ENCODE measurements at places on chromosomes 5 and 9.

GRCh38 chr5:21810737-21811316, 1042.3 kb downstream of the CDH12 start:
- no peak for DNase-seq

GRCh38 chr9:129252937-129253802, 75.1 kb upstream of the IER5L start:
- no peak for DNase-seq

DNA sequence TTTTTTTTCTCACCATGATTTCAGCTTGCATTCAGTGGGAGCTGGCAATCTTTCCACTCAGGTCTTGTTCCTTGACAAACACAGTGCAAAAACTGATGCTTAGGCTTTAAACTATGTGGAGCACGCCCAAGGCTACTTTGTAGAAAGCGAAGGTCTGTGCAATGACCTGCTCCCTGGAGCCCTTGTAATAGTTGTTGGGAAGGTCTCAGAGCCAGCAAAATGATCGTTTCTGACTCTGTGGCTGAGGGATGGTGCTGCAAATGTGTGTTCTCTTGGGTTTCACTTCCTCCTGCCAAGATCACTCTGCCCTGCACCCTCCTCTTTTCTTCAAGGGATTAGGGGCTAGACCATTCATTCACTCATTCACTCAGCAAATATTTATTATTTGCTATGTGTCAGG, 249.7 kb upstream of the MAP3K1 start:
- no peak for DNase-seq

GRCh38 chr5:77851176-77852067, 75.3 kb upstream of the TBCA start:
- no peak for DNase-seq

GRCh38 chr9:18611971-18612370, 138.0 kb downstream of the ADAMTSL1 start:
- no peak for DNase-seq

DNA sequence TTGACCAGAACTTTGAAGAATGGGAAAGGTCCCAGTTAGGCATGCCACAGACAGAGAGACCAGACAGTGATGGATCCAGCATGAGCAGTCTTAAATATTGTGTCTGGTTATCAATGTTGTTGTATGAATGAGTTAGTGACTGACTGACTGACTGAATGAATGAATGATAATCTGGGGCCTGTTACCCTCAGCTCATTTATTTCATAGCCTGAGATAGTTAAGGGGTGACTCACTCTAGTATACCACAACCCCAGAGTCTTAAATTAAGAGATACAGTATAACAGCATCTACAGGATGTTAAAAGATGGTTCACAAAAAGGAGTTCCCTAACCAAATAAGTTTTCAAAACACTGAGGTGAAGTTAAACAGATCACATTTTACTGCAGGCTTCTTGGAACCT, 133.5 kb downstream of the SGCD start:
- DNase-seq, result no peak

- peak; percentile 22 for DNase-seq
Measured at GRCh38 chr5:178590141-178590923, at the start of gene COL23A1. Gene COL23A1 (minus strand): TSS chr5:178590393.

GRCh38 chr9:89596937-89597555, 7.8 kb upstream of the GADD45G start:
- no peak for DNase-seq

DNA sequence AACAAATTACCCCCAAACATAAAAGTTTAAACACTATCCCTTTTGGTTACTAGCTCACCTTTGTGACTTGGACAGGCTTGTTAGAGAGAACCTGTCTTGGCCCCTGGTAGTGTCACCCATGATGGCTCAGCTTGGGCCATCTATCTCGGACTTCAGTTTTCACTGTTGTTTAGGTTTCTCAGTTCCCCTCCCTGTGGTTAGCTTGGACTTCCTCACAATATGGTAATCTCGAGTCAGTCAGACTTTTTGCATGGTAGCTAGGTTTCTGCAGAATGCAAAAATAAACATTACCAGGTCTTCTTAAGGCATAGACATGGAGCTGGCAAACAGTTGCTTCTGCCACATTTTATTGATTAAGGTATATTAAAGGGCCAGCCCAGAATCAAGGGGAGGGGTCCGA, 324.3 kb upstream of the RORB start:
- DNase-seq, result no peak

- DNase-seq, result no peak
Measured at GRCh38 chr9:69981686-69982445, 61.8 kb upstream of the MAMDC2 start.

- no peak for DNase-seq
Measured at GRCh38 chr5:56512313-56512996, 279.3 kb upstream of the ANKRD55 start.

GRCh38 chr5:141709699-141710267, 27.8 kb upstream of the ARAP3 start:
- DNase-seq, result no peak

DNA sequence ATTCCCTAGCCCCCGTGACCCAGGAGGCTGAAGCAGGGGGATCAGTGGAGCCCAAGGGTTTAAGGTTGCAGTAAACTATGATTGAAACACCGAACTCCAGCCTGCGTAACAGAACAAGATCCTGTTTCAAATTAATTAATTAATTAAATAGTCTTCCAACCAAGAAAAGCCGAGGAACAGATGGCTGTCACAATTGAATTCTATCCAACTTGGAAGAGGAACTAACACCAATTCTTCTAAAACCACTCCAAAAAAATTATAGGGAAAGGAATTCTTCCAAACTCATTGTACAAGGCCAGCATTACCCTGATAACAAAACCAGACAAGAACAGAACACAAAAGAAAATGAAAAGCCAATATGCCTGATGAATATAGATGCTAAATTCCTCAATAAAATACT, 43.4 kb upstream of the RGS7BP start:
- no peak for DNase-seq

DNA sequence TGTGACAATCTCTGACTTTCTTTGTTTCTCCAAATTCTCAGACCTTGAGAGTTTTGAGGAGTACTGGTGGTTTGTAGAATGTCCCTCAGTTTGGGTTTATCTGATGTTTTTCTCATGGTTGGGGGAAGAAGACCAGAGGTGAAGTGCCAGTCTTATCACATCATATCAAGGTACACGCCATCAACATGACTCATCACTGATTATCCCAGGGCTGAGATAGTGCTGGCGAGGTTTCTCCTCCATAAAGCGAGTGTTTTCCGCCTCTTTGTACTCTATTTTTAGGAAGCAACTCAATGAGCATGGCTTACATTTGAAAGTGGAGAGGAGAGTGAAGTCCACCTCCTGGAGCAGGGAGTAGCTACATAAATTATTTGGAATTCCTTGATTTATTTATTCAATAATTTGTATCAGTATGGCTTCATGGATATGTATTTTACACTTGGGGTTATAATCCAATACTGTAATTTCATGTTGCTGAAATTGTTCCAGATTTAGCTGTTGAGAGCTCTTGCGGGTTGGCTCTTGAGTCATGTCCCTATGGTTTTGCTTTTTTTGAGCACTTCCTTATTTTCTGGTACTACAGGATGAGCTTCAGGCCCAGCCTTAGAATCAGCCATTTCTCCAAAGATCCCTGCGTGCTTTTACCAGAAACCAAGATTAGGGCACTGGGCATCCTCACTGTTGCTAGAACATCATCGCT, 23.9 kb downstream of the DCANP1 start:
- DNase-seq, result no peak

- no peak for DNase-seq
Measured at GRCh38 chr5:170421826-170422225, 32.7 kb upstream of the KCNMB1 start.

DNA sequence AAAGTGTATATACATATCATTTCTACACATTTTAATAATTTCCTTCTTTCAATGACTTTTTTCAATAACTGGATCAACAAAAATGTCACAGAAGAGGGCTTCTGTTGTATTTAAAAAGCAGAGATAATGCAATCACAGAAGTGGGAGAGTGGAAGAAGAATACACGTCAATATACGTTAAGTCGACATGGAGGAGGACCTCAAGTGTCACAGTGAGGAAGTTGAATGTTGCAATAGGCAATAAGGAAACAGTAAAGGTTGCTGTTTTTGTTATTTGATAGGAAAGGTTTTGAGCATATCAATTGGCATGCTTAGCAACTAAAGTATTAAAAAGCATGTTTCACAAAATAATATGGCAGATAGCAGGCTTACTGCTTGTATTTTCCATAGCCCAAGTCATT, 184.0 kb upstream of the NR4A3 start:
- no peak for DNase-seq

DNA sequence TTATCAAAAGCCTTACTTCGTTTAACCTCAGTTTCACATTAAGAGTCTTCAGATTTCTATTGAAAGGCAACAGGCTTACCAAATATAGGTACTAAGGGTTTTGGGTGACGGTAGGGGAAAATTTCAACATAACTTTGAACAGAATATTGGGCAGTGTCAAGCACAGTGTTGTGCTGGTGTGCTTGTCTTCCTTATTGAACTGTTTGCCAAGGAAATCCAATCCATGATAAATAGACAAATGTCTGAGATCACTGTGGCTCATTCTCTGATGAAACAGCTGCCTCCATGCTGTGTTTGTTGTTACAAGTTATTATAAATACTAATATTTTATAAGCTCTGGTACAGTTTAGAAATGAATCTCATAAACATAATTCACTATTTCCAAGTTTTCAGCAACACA, 730.1 kb downstream of the NR2F1-AS1 start:
- DNase-seq, result no peak

GRCh38 chr5:136035837-136036236, 7.0 kb downstream of the TGFBI start:
- no peak for DNase-seq

Data from stimulated activated CD8-positive, alpha-beta memory T cell treated with anti-CD3 and anti-CD28 coated beads, Interleukin-15, amount 100 ng/mL, for 4 hours (primary cell).